SHP77 (cell line): ENCODE measurements at places on chromosomes 16 and 17.

GRCh38 chr16:84864326-84864955 lies 44.7 kb downstream of the CRISPLD2 start:
- DNase-seq: peak; percentile 90

GRCh38 chr16:49598383-49599170 lies 225.0 kb downstream of the C16orf78 start:
- DNase-seq: no peak

- DNase-seq: no peak
Observed at GRCh38 chr17:27939474-27940465, 46.6 kb upstream of the LYRM9 start.

- DNase-seq: no peak
Observed at GRCh38 chr16:49776085-49776595, 79.8 kb downstream of the ZNF423 start.

GRCh38 chr16:26756633-26757032 lies 310.1 kb upstream of the C16orf82 start:
- DNase-seq: no peak
